Brain microvascular endothelial cell (primary cell): ENCODE measurements at places on chromosomes 1 and 21.

- DNase-seq, result no peak
Measured at GRCh38 chr1:218938259-218938658, 235.4 kb upstream of the LYPLAL1 start.

DNA sequence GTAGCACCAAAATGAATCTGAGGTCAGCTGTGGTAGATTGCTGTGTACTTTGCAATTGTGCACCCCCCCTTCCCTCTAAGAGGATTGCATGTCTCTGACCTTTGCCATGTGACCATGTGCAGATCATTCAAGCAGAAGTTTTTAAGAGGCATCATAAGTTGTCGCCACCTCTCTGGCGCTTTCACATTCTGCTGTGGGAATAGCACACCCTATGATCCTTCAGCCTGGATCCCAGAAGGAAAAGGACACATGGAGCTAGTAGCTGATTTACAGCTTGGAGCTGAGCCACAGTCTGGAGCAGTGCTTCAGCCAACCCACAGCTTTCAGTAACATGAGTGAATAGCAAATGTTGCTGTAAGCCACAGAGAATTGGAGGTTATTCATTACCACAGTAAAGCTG, 158.5 kb downstream of the TSEN15 start:
- no peak for DNase-seq

GRCh38 chr1:166933633-166934032, 41.7 kb downstream of the ILDR2 start:
- DNase-seq, result no peak

GRCh38 chr1:16181887-16182719, 26.2 kb upstream of the EPHA2 start:
- peak; percentile 93 for DNase-seq

DNA sequence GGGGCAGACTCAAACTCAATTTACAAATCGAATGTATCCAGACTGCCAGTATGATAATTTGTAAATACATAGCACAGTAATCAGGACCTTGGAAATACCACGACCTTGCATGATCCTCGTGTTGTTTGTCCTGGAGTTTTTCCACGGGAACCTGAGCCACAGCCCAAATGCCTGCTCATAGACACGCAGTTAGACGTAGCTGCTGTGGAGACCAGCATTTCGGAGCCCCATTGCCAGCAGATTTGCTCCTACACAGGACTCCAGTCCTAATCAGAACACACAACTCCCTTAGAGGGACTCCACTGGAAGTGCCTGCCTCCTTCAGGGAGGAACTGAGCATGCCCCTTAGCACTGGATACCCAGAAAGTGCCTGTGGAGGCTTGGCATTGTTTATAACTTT, 163.2 kb downstream of the GALNT2 start:
- DNase-seq, result no peak

GRCh38 chr1:221643404-221644144, 98.3 kb downstream of the DUSP10 start:
- DNase-seq, result no peak

DNA sequence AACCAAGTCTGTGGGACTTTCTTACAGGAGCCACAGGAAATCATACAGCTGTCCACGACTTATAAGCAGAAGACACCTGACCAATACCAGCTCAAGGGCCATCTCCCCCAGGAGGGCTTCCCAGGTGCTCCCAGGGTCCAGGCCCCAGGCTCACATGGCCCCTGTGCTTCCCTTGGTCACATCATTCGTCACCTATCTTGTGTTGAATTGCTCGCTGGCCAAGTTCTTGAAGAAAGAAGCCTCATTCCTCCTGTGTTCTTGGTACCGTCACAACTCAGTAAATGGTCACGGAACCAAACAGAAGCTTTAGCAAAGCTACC, 3.0 kb downstream of the NPHP4 start:
- no peak for DNase-seq

DNA sequence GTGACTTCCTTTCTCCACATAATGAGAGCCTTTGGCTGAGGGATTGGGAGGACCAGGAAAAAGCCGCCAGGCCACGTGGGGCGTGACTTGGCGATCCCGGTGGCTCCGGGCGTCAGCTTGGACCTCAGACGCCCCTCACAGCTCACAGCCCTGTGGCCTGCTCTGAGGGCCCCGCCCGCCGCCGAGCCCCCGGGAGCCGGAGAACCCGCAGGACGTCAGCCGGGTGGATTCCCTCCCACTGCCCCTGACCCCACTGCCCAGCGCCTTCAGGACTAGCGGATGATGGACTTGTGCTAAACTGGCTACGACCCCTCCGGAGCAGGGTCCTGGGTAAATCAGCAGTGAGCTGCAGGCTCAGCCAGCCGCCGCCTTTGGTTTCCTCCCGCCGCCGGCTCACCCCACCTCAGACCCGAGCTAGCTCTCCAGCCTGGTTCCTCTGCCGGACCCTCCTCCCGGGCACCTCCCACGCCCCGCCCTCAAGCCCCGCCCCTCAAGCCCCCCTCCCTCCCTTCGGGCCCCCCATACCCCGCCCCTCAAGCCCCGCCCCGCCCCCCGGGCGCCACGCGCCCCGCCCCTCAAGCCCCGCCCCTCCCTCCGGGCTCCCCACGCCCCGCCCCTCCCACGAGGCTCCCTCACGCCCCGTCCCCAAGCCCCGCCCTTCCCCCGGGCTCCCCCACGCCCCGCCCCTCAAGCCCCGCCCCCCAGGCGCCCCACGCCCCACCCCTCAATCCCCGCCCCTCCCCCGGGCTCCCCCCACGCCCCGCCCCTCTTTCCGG, 10.0 kb upstream of the FAAP20 start:
- no peak for DNase-seq

DNA sequence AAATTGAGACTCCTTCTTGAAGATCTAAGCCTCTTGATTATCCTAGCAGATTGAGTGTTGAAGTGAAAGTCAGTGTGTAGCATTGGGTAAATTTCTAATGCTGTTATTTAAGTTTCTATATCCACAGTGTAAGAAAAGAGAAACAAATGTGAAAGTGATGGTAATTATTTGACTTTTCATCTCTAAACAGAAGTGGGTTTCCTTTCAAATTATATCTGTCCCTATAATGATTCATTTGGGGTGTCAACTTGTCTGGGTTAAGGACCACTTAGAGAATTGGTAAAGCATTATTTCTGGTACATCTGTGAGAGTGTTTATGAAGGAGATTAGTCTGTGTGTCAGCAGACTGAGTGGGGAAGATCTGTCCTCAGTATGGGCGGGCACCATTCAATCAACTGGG, 133.0 kb upstream of the HMCN1 start:
- no peak for DNase-seq

GRCh38 chr1:183584147-183584546, 6.1 kb downstream of the NCF2 start:
- DNase-seq, result no peak

DNA sequence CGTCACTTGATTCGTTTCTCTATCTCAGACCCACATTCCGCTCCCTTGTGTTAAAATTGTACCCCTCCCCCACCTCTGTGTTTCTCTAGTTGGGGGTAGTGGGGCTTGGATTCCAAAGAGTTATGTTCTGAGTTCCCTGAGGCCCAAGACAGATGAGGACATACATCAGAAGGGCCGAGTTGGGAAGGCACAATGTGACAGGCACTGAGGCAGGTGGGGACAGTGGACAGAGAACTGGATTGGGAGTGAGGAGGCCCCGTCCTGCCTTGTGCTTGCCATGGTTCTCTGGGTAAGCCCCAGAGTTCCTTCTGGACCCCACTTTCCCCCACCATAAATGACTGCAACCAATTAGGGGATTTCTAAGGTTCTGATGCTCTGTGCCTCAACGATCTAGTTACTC, 80.5 kb upstream of the ETV3 start:
- DNase-seq, result no peak

GRCh38 chr1:192983349-192983980, 75.7 kb downstream of the UCHL5 start:
- DNase-seq, result no peak

- DNase-seq, result no peak
Measured at GRCh38 chr1:201773764-201774163, 55.2 kb upstream of the IPO9 start.

GRCh38 chr1:187032316-187032981, 203.7 kb downstream of the PLA2G4A start:
- no peak for DNase-seq

DNA sequence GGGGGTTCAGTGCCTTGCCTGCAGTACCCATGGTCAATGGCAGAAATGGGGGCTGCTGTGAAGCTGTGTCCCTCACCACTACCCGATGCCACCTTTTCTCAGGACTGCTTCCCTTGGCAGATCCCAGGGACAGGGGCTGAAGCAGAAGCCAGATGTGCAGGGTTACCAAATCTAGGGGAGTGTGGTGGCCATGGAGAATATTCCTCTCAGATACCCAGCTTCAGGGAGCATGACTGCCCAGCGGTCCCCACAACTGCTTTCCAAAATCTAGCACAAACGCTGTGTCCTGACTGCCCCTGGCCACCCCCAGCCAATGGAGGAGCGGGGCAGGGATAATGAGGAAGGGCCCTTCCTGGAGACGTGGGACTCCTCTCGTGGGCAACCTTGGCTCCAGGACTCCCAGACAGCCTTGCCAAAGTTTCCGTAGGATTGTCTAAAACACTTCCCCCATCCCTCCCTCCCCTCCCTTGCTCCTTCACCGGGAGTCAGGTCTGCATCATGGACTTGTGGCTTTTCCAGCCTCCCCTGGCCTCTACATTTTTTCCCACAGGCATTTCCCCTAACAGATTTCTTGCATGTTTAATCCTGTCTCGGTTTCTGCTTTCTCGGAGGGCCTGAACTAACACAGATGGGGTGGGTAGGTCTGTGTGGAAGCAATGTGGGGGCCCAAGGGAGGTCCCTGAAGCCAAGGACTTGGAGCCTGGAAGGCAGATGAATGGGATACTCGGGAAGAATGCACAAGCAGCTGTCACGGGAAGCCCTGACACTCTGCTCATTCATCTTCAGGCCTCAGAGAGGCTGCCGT, 80.5 kb downstream of the OMA1 start:
- peak; percentile 18 for DNase-seq

GRCh38 chr1:227437495-227438008, 119.3 kb upstream of the CDC42BPA start:
- peak; percentile 31 for DNase-seq

DNA sequence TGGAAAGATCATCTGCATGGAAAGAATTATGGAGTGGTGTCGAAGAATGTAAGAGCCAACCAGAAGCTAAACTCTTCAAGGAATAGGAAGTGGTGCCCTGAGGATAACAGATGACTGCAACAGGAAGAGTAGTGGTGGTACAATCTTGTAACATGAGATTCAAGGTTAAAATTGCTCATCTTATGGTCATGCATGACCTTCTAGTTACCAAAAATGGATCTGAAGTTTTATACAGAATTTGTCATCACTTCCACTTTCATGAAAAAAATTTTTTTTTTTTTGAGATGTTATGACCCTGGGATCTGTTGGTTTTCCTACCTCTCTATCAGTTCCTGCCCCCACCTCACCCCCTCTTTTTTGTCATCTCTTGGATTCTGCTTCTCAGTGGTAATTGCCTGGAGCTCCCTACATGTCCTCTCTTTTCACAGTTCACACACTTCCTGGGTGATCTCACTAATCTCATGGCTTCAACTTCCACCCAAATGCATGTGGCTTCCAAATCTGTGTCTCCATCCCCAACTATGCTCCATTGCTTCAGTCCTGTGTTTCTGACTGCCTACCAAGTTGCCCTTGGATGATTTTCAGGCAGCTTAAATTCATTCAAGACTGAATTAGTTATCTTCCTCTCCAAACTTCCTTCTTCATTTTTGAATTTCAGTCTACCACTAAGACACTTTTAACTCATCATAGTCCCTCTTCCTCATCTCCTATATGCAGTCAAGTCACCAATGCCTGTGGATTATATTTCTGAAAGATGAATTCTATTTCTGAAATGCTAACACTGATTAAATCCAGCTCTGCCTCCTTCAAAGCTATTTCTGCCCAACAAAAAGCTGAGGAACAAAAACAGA, 48.4 kb downstream of the SLAMF6 start:
- DNase-seq, result no peak

GRCh38 chr1:22344329-22344630, 107.4 kb upstream of the ZBTB40 start:
- no peak for DNase-seq

DNA sequence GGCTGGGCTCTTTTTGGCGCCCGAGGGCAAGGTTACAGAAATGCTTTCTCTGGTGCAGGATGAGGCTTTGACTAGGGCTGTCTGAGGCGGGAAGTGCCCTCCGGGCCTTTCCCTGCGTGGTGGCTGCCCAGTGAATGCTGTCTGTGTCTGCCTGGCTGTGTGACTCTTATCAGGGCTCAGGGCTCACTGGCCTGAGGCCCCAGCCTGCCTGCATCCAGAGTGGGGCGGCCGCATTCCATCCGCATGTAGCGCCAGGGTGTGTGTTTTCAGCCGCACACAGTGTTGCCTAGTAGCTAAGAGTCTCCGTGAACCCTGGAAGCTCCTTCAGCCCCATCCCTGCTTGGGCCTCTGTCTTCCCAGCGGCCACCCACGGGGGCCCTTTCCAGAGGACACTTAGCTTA, 59.1 kb downstream of the FAAP20 start:
- peak; percentile 94 for DNase-seq

DNA sequence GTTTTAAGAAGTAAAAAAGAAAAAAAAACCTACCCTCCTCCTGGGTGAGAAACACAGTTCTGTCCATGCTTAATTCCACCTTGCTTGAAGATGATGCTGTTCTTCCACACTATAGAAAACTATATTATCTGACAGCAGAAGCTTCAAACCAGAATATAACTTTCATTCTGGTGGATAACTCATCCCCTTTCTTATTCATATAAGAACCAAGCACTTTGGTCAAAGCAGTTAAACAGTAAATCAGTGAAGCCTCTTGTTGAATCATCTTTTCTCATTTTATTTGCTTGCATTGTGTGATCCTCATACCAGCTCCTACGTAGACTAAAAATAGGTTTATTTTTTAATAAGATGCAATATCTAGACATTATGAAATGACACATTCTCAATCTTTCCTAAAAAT, 36.7 kb upstream of the PRDX6 start:
- DNase-seq, result no peak

DNA sequence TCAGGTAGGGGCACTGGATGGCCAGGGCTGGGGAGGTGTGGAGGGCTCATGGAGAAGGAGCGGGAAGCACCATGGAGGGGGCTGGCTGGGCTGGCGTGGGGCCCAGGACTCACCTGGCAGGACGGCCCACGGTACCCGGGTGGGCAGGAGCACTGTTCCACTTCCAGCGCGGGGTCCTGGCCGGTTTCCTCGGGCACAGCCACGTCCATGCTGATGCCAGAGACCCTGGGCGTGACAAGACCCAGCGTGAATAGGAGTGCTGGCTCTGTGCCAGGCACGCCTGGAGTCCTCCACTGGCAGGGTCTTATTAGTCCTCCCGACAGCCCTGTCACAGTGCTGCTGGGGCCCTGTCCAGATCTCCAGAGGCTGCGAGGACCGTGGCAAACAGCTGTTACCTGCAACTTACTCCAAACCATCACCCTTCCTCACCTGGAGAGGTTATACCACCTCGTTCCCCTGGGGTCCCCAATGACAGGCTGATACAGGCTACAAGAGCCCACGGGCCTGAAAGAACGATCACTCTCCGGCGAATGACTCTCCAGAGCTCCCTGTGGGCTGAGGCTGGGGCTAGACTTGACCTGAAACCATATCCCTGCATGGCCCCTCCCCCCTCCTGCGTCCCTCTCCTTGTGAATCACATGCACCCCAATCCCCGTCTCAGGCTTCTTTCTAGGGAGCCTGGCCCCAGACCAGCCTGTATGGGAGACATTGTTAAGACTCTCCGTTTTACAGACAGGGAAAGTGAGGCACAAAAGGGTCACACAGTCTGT, 62.1 kb downstream of the HSPG2 start:
- no peak for DNase-seq
